ENCODE measurements at places on chromosomes 2 and 18. TPM values are rescaled to one million over a fixed set of nuclear protein-coding genes. Genes with fewer than 3 reads are reported as not detected.

DAW1 gene
- total RNA-seq = not detected

EFR3B gene
- 13.2 TPM for total RNA-seq

DNA sequence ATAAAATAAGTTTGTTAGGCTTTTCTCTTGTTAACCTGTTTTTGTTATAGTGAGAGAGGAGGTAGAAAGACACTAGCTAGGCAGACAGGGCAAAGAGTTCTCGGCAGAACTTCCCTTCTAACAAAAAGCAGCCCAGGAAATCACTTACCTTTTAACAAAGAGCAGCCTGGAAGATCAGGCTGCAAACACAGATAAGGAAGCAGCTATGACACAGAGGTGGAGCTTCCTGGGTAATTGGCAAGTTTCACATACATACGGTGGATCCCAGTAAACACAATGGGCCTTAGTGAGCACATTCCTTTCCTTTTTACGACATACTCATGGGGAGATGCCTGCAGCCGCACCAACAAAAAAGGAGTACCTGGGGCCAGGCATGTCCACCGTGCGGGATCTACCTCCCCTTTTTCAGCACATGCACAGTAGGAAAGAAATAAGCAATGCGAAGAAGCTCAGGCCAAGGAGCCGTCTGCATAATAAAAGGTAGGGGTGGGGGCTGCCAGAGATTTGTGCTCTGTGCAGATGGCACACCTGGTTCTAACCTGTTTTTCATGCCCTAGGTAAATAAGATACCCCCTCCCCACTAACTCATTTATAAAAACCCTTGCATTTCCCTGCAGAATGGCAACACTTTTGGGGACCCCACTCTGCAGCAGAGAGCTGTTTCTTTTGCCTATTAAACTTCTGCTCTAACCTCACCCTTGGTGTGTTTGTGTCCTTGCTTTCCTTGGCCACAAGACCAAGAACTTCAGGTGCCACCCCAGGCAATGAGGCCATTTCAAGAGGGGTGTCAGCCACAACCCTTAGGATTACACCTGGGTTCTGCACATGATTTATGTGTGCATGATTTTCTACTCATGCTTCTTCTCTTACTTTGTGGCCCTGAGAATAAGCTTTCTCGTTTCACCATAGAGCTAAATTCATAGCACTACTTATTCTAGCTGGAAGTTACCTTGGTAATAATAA lies 26.5 kb downstream of the MDH1 start:
- no peak for DNase-seq

DNA sequence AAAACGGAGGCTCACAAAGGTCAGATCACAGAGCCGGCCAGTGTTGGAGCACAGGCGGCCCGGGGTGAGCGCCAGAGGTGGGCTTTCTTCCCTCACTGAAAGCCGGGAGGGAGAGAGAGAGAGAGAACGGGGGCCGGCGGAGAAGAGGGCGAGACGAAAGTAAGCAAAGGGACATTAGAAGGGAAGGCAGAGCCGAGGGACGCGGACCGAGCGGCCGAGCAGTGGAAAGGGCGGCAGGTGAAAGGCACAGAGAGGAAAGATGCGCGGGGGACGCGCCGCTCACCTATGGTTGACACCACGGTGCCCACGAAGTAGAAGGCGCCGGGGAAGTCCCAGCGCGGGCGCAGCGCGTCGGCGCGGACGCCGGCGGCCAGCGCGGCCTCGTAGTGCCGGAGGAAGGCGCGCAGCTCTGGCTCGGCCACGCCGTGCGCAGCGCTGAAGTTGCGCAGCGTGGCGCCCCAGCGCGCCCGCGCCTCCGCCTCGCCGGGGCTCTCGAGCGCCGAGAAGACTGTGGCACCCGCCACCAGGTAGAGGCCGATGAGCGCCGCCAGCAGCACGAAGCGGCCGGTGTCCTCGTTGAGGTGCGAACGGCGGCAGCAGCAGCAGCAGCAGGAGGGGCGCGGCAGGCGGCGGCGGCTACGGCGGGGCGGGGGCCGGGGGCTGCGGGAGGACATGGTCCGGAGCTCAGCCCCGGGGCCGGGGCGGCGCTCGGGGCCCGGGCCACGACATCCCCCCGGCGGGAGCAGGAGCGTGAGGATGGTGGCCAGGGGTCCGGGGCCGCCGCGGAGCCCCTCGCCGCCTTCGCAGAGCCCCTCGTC lies 166.9 kb downstream of the MSH2 start:
- DNase-seq = no peak

DNA sequence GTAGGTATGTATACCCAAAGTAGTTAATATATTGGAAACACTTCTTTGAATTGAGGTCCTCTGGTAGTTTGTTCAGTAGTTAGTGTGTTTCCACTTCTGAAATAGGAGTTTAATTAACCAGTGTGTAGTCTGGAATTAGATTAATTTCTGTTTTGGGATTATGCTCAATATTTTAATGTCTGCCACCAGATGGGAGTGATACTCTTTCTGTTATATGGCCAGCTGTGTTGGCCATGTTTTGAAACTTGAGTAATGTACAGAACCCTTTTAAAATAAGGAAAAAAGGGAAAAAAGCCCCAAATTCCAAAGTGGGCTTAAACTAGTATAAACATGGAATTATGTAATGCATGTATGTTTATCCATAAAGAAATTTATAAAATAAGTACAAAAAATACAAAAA lies 147.7 kb downstream of the CTNNA2 start:
- DNase-seq = no peak

- no peak for DNase-seq
Measured at GRCh38 chr2:172709566-172710291, 25.9 kb upstream of the RAPGEF4 start.

DNA sequence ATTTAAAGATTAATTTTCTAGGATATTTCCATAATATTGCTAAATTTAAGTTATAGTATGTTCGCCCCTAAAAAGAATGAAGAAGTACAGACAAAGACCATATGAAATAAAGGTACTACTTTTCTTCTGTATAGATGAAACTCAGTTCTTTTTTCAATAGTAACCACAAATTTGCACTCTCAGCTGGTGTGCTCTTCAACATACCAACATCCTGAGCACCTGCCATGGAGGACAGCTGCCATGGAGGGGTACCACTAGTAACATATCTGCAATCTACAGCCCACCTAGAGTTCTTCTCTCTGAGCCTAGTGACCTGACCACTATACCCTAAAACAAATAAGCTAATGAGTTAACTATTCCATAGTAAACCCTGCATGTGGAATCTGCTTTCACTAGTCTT lies 36.8 kb upstream of the ERCC3 start:
- no peak for DNase-seq

GRCh38 chr2:234550511-234551107 lies 53.7 kb upstream of the ARL4C start:
- peak; percentile 80 for DNase-seq
